Caco-2 (cell line): ENCODE measurements at places on chromosomes 5 and 9. TPM values are rescaled to one million over a fixed set of nuclear protein-coding genes. Genes with fewer than 3 reads are reported as not detected.

Gene NPR3
- total RNA-seq = 0.11 and 0.23 TPM in 2 replicates

Gene ORM2
- 45.5 and 46.0 TPM in 2 replicates for total RNA-seq

GRCh38 chr5:151094030-151094851 lies 13.4 kb upstream of the TNIP1 start:
- peak overlapping the region; percentile 29 for H3K27ac ChIP-seq
- H3K27me3 ChIP-seq = no peaks in the 10 kb centered on the region
- no peak overlapping the region for H3K4me3 ChIP-seq
- H3K4me1 ChIP-seq = peaks cover 38% of the 10 kb centered on the region
- no peak for DNase-seq

DNA sequence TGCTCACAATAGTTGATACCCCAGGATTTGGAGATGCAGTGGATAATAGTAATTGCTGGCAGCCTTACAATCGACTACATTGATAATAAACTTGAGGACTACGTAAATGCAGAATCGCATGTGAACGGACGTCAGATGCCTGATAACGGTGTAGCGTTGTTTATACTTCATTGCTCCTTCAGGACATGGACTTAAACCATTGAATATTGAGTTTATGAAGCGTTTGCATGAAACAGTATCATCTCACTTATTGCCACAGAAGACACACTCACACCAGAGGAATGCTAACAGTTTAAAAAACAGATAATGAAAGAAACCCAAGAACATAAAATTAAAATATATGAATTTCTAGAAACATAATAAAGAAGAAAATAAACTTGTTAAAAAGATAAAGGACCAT lies 101.6 kb downstream of the GABBR2 start:
- no peaks in the 10 kb centered on the region; the same call in 1 of the 2 replicates for H3K4me1 ChIP-seq
- H3K27ac ChIP-seq = no peak overlapping the region
- H3K4me3 ChIP-seq = no peak overlapping the region
- no peaks in the 10 kb centered on the region for H3K27me3 ChIP-seq

GRCh38 chr9:11204521-11204920 lies 591.7 kb upstream of the PTPRD start:
- no peaks in the 10 kb centered on the region for H3K4me1 ChIP-seq
- H3K27me3 ChIP-seq = no peaks in the 10 kb centered on the region
- no peak for DNase-seq
- no peak overlapping the region for H3K27ac ChIP-seq
- H3K36me3 ChIP-seq = no peaks in the 10 kb centered on the region
